Liver (tissue), 10 donors: ENCODE measurements at places on chromosomes 4 and X.
A peak's percentile ranks its signal among the peaks of the same experiment; 100 is the strongest.

GRCh38 chr4:141056473-141056872 lies 76.8 kb downstream of the RNF150 start:
- DNase-seq = no peak

- DNase-seq = no peak
Measured at GRCh38 chrX:110415440-110416170, 57.0 kb downstream of the RTL9 start.

- DNase-seq = no peak
Measured at GRCh38 chrX:131725001-131725654, 181.3 kb downstream of the OR13H1 start.

GRCh38 chr4:162163892-162164759 lies at the start of gene FSTL5:
Gene FSTL5 (minus strand): TSS chr4:162164000. CDS start chr4:162111396, 52,604 bp downstream.
- DNase-seq = peak; percentile 36

- no peak for DNase-seq
Measured at GRCh38 chr4:53103481-53103880, 241.4 kb downstream of the RASL11B start.

- DNase-seq = no peak
Measured at GRCh38 chr4:3046162-3046561, 28.2 kb downstream of the HTT-AS start.

- no peak for DNase-seq
Measured at GRCh38 chrX:20061855-20062254, 54.9 kb downstream of the MAP7D2 start.

- DNase-seq = no peak
Measured at GRCh38 chr4:27198246-27198645, 337.6 kb downstream of the STIM2 start.

GRCh38 chr4:62135565-62136156 lies 935.5 kb downstream of the ADGRL3 start:
- DNase-seq = no peak

DNA sequence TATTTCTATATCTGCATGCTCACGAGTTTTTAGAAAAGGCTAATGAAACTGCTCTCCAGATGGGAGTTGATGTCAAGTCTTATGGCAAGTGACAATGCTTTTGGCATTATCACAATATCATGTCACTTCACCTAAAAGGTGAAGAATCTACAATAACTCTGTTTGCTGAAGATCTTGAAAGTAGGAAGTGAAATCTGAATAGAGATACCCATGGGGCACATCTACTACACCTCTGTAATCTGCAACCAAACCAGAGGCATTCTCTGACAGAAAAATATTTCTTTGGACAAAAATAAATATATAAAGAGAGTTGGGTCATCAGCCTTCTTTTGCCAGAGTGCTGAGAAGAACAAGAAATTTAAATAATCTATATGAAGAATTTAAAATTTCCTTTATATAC lies 3.9 kb upstream of the VAMP7 start:
- DNase-seq = no peak

- DNase-seq = no peak
Measured at GRCh38 chr4:49000806-49001205, 14.7 kb downstream of the CWH43 start.

DNA sequence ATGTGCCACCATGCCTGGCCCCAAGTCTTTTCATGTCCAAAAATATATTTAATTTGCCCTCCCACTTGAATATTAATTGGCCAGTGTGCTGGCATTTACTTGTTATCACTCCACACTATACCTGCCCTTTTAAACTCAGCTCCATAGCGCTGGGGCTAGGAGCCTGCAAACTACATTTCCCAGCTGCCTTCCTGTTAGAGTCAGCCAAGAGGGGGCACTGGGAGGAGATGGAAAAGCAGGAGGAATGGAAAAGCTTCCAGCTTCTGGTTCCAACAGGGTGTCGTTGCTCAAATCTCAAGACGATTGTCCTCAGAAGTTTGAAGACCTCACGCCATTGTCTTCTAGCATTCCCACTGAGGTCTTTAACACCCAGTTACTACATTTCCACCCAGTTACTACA lies 315.5 kb downstream of the BCOR start:
- no peak for DNase-seq

DNA sequence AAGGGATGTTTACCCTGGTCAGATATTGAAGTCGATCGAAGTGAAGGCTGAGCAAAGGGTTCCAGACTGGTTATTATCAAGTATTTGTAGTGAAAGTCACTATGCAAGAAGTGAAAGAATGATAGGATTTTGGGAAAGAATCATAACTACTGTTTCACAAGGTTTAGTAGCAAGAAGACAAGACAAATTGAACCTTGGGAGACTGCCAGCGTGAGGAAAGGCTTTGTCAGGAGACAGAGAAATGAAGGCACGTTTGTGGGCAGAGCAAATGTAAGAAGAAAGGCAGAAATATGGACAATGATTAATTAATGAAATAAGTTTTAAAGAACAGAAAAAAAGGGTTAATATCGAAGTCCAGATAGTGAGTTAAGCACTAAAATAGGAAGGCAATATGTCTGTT lies 456.8 kb downstream of the TRIML1 start:
- DNase-seq = no peak

DNA sequence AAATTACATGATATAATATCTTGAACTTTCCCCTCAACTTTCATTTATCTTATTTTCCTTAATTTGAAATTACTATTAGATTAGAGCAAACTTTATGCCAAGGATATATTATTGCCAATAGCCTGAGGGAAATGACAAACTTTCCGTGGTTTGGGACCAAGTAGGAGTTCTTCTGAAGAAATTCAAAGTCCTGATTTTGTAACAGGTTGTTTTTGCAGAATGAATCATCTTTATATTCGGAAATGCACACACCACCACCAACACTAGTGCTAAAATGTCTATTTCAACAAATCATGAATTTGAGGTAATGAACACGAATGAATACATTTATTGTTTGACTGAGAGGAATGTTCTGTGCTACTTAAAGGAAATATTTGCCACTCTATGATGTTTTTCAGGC lies 226.7 kb downstream of the GRIA2 start:
- DNase-seq = no peak

- DNase-seq = no peak
Measured at GRCh38 chr4:128403586-128403985, 116.0 kb upstream of the PGRMC2 start.
